ENCODE measurements at places on chromosomes 16 and 17. TPM values are rescaled to one million over a fixed set of nuclear protein-coding genes. Genes with fewer than 3 reads are reported as not detected.

Gene FOXJ1
- total RNA-seq: 0.29 TPM

Gene ANKRD40CL
- total RNA-seq: not detected

Gene PRR15L
- total RNA-seq: not detected

DNA sequence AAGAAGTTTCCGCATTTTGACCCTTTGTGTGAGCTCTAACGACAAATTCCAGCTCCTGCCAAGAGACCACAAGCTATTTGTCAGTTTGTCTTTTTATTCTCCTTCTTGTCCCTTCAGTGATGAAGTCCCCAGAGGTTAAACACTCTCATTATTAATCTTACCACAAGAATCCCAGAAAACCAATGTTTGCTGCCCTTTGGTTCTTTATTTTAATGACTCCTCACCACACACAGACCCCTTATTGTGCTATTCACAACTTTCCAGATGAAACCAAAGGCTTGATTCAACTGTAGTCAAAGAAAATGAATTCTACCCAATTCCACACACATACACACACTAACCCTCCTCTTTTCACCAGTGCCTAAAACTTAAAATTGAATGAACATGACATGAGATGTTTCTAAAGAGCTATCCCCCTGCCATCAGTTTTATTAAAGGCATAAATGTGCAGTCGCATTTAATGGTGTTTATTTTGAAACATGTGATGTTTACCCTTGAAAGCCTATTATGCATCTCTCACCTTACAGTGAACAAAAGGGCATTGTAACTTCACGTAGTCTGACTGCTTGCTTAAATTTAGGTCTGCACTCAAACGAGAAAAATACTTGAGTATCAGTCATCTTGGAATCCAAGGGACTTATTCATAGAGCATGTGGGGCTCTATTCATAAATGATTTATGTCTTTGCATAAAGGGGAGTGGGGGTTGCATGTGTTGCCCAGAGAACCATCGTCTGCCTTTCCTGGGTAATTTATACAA is 44.1 kb downstream of the PCTP start:
- no peak for DNase-seq

DNA sequence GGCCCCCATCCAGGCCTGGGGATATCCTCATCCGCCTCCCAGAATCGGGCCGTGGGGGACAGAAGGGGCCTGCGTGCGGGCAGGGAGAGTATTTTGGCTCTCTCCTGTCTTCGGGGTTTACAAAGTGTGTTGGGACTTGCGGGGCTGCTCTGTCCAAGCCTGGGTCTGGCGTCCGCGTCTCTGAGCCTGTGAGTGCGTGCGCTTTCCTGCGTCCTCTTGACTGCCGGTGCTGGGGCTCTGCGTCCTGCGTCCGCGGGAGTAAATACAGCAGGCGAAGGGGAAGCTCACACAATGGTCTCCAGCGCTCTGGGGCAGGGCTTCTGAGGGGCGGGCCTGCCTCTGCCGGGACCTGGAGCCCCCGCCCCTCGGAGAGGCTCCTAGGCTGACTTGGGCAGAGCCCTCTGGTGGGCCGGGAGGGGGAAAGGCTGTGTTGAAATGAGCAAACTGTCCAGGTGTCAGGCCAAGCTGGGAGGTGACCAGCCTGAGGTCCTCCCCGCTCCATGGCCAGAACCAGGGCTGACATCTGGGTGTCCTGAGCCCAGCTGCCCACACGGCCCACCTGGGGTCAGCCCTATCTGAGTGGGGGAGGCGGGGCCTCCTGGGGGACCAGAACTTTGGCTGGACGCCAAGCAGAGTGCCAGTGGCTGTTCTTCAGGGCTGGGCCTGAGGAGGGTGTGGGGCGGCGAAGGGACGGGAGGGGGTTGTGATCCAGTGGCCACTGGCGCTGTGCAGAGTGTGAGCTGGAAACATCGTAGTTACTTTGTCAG is 233.6 kb downstream of the SEC14L1 start:
- peak; percentile 86 for DNase-seq

DNA sequence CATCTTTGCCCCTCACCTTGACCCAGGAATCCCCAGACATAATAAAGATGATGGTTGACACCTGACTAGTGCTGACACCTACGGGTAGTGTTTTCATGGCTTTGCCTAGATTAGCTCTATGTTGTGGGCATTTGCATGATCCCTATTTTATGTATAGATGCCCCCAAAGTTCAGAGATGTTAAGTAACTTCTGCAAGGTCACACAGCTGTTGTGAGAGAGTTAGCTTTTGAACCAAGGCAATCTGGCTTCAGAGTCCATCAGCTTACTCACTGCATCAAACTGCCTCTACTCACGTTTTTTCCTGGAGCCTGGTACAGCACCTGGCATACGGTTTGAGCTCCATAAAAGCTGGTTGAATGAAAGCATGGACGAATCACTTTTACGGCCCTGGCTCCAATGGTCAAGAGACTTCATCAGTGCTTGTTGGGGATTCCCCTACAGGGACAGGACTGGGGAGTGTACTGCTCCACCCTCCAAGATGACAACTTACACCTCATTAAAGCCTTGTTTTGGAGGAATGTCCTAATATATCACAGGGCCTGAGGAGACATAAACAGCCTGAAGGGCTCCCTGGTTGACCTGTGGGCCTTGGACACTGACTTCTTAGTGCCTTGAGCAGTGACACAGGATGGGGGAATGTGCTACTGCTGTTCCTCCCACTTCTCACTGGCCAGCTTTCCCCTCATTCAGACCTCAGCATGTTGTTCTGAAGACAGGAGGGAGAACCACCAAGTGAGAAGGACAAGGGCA is 193.2 kb upstream of the ASIC2 start:
- DNase-seq: no peak
